ENCODE measurements at places on chromosomes 11 and 22.

- DNase-seq, result no peak
These were observed 14.3 kb upstream of the LGALS2 start for GRCh38 chr22:37594237-37594636.

DNA sequence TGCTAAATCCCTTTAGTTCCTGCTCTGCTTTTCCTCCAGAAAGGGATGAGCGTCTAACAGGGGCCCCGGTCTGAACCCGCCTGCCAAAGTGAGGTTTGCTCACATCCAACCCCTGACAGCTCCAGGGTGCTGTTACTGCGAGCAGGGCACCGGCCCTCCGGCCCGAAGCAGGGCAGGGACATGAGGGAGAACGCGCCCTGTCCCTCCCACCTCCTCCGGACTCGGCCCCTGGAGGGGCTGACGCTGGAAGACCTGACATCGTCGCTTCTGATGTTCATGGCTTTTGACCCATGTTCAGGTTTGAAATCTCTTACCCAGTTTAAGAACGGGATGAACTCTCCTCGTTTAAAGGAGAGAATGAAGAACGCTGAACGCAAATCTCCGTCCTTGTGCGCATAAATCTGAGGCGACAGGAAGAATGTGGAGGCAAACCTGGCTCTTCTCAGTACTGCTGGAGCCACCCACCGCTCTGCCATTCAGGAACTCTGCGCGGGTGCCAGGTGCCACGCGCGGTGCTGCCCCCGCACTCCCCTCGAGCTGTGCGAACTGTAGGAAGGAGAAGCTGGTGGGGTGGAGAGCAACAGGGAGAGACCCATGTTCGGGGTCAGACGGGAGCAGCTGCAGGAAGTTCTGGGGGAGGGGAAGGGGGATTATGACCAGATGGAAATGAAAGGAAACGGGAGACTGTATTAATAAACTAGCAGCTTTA, 826 bp upstream of the EEF1G start:
- DNase-seq, result no peak

- DNase-seq, result no peak
These were observed 19.6 kb downstream of the MYRF start for GRCh38 chr11:61771985-61772455.

- no peak for DNase-seq
These were observed 103.8 kb downstream of the TP53I11 start for GRCh38 chr11:44846852-44847251.

DNA sequence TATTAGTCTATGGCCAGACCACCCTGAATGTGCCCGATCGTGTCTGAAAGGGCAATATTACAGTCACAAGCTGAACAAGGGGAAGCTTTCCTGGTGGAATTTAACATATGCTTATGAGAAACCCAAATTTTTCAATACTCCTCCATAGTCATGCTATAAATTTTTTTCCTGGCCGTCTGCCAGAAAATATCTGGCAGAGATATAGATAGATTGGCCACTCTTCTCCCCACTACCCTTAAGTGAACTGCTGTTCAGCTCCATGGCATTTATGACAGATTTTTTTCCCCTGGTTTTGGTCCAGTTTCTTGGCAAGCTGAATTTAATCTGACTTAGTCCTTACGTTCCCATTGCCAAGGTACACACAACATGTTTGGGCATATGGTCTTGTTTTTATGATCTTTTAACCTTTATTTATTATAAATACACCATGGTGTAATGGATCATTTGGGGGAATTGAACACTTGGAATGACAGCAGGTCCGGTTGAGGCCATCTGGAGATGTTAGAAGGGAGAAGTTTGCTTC, 328.5 kb downstream of the CNTN5 start:
- DNase-seq, result no peak

- DNase-seq, result no peak
These were observed 123.2 kb downstream of the KCNQ1OT1 start for GRCh38 chr11:2576549-2576948.

Measured in HS-27A (cell line).